NCI-H460 (cell line): ENCODE measurements at places on chromosomes 4 and X. TPM values are rescaled to one million over a fixed set of nuclear protein-coding genes. Genes with fewer than 3 reads are reported as not detected.

- no peak for DNase-seq
Observed at GRCh38 chrX:56125946-56126345, 106.2 kb upstream of the KLF8 start.

DNA sequence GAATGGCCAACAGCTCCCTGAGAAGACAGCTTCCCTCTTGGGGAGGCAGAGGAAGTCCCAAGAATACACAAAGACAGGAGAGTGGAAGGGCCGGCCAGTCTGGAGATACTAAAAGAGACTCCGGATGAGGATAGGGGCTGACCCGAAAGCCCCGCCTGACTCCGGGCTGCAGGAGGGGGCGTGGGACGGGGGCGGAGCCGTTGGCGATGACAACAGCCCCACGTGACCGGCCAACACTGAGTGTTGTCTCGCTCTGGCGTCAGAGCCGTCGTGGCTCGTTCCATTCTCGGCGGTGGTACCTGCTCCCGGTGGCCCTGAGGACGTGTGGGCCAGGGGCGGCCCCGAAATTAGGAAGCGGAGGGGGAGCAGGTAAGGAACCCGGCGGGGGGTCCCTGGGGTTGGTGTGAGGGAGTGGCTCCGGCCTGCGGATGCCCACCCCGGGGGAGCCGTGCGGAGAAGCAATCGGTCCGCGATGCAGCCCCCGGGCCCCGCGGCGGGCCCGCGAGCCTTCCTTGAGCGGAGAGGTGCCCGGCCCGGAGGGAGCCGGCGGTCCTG is at the start of gene BEX4:
Gene BEX4 (plus strand): TSS at position 239 of the 555 bp plus-strand sequence. CDS start 1,046 bp downstream, outside the sequence.
- DNase-seq = peak; percentile 41

DNA sequence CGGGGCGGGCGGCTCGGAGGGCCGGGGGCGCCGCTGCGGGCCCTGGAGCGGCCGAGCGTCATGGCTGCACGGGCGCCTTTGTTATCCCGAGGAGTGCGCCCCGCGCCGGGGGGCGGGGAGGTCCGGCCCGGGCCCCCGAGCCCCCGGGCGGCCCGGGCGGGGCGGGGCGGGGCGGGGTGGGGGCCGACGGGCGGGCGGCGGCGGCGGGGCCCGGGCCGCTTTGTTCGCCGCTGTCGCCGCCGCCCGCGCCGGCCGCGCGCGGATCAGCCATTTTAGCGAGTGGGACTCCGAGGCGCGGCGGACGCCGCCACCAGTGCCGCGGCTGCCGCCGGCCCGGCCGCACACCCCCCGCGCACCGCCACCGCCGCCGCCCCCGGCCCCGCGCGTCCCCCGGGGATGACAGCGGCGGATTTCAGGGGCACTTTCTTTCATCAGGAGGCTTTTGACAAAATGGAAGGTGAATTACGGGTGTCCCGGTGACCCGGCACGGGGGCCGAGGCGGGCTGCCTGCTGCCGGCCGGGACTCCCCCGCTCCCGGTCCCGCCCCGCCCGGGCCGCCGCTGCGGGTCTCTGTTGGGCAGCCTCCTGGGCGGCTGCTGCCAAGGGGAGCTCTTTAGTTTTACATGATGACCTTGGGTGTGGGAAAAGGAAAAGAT is 1.2 kb downstream of the HMGB3 start:
- DNase-seq = no peak

DNA sequence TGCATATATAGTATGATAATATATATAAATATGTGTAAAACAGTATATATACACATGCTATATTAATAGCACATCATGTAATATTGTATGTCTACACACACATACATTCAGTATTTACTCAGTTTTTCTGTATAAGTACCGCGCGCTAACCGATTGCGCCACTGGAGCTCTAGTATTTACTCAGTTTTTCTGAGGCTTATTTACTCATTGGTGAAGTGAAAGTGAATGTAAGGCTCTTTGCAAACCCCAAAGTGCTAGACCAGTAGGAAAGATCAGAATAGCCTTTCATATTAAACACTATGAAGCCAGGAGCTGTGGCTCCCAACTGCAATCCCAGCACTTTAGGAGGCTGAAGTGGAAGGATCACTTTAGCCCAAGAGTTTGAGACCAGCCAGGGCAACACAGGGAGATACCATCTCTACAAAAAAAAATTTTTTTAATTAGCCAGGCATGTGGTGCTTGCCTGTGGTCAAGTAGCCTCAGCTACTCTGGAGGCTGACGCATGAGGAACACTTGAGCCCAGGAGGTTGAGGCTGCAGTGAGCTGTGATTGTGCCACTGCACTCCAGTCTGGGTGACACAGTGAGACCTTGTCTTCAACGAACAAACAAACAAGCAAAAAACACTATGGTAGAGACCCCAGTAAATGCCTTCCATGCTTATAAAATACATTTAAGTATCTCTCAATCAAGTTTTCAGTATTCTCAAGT is 125.8 kb downstream of the KIT start:
- DNase-seq = no peak

The TCP11X2 gene
- not detected in 2 replicates for total RNA-seq
